ENCODE measurements at places on chromosomes 7 and 10.
A peak's percentile ranks its signal among the peaks of the same experiment; 100 is the strongest.

- no peak for DNase-seq
Measured at GRCh38 chr10:3747984-3748383, 37.0 kb downstream of the KLF6 start.

DNA sequence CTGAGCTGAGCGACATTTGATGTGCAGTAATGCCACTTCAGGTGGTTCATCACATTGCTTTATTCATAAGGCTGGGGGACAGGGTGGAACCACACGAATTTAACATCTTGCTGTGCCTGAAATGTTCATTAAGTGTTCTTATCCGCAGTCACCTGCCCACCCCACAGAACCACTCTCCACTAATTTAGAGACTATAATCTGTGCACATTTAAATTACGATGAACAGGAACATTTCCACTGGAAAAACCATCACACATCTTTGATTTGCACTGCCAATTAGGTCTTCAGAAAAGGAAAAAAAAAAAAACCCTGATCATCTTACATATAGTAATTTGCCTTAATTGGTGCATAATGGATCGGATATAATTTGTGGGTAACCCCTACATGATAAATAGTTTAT is 2.3 kb downstream of the CDCA7L start:
- DNase-seq: no peak

GRCh38 chr7:51660516-51660915 is 343.9 kb upstream of the COBL start:
- DNase-seq: no peak

GRCh38 chr10:33723181-33723580 is 388.7 kb upstream of the NRP1 start:
- no peak for DNase-seq

DNA sequence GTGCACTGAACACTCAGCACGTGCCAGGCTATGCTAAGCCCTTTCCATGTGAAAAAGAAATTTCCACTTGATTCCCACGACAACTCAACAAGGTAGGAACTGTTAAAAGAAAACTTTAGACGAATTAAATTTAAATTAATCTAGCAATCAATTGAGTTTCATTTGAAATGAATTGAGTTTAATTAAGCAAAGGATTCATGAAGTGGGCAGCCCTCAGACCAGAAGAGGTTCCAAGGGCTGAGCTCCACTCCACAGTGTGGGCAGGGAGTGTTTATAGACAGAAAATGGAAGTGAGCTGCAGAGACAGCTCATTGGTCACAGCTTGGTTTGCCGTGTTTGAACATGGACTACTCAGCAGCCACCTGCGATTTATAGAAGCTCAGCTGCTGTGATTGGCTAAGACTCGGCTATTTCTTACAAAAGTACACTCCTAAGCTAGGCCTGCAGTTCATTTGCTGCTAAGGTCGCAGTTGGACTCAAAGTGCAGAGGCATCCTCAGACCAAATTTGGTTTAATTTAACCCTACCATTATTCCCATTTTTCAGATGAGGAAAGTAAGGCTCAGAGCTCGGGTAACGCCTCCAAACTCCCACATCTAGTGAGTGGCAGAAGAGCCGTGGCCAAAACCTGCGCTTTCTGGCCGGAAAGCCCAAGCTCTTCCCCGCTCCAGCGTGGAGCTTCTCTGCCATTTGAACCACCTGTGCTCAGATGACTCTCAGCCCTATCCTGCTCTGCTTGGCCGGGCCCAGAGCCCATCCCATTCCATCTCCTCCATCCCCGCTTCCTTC is 24.9 kb downstream of the CALML3 start:
- no peak for DNase-seq

- no peak for DNase-seq
Measured at GRCh38 chr7:42020061-42020460, 216.9 kb downstream of the GLI3 start.

DNA sequence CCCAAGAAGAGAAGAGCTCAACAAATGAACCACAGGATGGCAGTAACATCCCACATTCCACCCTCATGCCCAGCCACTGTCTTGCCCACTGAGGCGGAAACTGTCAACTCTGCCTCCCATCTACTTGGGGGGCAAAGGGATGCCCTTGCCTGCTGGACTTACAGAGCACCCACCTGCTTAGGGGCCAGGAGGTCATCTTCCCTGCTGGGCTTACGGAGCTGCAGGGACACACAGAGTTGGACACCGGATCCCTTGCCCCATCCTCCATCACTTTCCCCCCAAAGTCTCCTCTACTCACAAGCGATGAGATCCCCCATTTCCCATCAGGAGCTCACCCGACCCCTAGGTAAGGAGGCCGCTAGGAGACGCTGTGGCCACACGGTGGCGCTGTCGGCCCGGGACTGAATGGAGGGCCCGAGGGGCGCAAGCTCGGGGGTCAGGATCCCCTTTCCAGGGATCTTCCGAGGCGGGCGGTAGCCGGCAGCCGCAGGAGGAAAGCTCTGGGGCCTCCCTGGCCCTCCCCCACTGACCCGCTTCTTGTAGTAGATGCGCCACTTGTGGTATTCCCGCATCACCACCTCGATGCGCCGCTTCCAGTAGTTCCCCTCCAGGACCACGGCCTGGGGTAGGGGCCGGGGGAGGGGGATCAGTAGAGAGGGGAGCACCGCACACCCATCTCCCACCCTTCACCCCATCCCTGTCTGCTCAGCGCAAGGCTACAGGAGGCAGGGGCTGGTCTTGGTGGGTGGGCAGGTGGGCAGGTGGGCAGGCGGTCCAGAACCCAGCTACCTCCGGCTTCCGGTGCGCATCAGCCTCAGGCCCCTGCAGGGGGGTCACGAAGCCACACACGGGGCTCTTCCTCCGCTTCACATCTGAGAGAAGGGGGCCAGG is 17.3 kb downstream of the MLXIPL start:
- DNase-seq: peak; percentile 79

GRCh38 chr7:124009321-124009720 is 23.5 kb downstream of the TMEM229A start:
- no peak for DNase-seq

- DNase-seq: no peak
Measured at GRCh38 chr10:120734483-120735078, 116.6 kb upstream of the WDR11 start.

DNA sequence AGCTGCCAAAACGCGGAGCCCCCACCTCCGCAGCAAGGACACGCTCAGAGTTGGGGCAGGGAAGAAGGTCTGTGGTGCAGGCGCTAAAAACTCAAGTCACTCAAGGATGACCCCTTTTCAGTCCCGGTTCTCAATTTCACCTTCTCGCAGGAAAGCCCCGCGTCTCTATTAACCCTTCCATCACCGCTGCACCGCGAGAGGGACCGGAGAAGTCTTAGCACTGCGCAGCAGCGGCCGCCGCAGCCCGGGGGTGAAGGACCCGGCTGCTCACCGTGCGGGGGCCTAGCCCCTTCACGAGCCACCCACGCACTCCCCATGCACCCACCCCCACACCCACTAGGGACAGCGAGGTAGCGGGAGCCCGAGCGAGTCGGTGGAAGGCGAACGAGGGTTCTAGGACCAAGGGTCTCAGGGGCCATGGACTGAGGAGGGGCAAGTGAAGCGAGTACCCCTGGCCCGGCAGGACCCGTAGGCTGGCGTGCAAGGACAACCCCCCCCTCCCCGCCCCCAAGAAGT is 162.9 kb downstream of the SH3PXD2A start:
- DNase-seq: no peak

GRCh38 chr10:103231047-103231551 is 14.6 kb upstream of the RPEL1 start:
- DNase-seq: no peak

DNA sequence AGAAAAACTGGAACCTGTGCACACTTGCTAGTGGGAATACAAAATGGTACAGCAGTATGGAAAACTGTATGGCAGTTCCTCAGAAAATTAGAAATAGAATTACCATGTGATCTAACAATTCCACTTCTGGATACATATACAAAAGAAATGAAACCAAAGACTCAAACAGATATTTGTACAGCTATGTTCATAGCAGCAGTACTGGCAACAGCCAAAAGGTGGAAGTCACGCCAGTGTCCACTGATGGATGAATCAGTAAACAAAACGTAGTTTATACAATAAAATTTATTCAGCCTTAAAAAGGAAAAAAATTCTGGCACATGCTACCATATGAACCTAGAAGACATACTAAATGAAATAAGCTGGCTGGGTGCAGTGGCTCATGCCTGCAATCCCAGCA is 23.0 kb downstream of the IDE start:
- DNase-seq: no peak

GRCh38 chr7:23277359-23277989 is 21.7 kb upstream of the MALSU1 start:
- no peak for DNase-seq

- DNase-seq: no peak
Measured at GRCh38 chr7:73611017-73611555, 13.2 kb downstream of the MLXIPL start.

GRCh38 chr7:32179567-32179966 is 109.4 kb upstream of the PDE1C start:
- no peak for DNase-seq

DNA sequence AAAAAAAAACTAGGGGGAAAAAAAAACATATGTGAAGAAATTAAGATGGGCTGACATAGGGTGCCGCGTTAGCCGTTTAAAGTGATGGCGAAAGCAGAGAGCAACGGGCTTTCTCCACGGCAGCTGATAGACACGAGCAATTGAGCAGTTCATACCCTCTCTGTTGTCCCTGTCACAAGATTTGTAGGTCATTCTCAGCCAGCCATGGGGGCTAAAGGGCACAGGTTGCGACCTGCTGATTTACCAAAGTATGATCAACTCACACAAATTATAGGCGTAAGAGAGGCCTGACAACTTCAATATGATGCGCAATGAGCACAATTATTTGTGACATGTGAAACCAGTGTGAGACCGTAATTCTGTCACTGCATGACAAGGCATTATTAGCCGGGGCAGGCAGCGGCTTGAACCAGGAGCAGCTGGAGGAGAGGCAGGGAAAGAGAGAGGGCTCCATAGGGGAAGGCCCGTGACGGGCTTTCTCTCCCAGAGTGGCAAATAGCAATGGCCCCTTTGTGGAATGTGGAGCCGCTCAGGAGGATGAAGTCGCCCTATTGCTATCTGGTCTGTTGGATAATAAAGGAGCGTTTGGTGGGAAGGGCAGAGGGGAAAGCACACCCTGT is 195.1 kb upstream of the HABP2 start:
- no peak for DNase-seq

- DNase-seq: no peak
Measured at GRCh38 chr7:44065431-44066110, at the start of gene PGAM2. TSS of gene PGAM2 (minus strand) at chr7:44065567. CDS start at chr7:44065529, 38 bp downstream.

DNA sequence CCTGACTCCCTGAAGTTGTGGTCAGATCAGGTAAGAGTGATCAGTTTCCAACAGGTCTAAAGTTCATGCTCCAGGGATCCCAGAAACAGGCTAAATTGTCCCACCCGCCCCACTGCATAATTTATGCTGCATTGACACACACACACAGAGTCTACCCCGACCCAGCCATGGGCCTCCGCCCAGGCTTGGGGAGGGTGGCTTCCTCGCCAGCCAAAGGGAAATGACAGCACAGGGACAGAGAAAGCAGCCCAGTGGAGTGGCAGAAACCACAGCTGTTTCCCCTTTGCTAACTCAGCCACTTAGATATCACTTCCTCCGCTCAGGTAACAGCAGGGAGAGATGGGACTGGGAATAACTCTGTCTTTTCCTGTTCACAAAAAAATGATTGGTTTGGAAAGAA is 9.4 kb downstream of the SH3PXD2A start:
- no peak for DNase-seq

GRCh38 chr10:127863231-127863825 is 29.4 kb downstream of the CLRN3 start:
- no peak for DNase-seq

- no peak for DNase-seq
Measured at GRCh38 chr10:13788320-13788600, 201.5 kb downstream of the PRPF18 start.

DNA sequence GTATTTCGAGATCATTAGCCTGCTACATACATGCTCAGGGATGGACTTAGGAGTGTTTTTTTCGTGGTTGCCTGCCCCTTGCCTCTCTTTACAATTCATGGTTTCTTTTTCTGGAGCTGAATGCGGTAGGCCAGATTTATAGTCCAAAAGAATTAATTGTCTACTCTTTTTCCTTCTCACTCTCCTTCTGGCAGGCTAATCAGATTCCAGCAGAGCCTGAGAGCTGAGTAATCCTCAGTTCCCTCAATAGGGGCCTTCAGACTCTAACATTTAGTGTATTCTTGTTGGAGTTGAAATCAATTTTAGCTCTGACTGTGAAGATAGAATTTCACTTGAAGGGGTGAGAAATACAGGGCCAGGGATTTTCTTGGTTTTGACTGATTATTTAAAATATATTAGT is 16.4 kb downstream of the SORCS3 start:
- DNase-seq: no peak

GRCh38 chr7:112009081-112009480 is 197.1 kb downstream of the DOCK4 start:
- no peak for DNase-seq
